AG10803 (cell line): ENCODE measurements at places on chromosomes 7 and 10.

- DNase-seq, result peak; percentile 22
Observed at GRCh38 chr10:29611781-29612381, 22.9 kb downstream of the SVIL start.

DNA sequence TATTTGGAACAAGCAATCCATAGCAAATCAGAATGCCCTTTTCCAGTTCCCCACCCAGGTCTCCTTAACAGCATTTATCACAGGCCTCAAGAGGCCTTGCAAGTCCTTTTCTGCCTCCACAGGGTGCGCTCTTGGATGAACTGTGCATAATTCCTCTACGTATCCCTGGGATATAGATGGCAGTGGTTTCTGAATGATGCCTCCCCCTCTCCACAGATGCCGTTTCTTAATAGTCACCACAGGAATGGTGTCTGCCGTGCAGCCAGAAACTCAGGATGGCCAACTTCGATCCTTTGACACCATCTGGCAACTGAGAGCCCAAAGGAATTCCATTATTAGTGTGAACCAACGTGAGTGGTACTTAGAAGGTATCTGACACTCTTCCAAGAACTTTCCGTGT, 43.1 kb downstream of the JAZF1 start:
- DNase-seq, result peak; percentile 40

DNA sequence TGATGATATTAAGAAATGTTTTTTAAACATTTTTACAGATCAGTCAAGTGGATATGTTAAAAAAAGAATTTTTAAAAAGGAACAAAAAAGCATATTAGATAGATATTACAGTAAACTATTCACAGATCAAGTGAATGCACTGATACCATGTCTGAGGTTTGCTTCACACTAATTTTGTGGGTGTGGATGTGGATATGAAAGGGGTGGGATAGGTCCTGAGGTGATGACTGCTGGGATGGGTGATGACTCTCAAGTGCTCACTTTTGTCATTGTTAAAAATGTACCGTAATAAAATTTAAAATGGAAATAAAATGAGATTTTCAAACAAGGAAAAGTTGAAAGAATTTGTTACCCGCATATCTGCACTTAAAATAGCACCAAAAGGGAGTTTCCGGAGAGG, 54.1 kb downstream of the AGMO start:
- no peak for DNase-seq

GRCh38 chr7:35781200-35781701, 19.6 kb upstream of the SEPTIN7 start:
- DNase-seq, result peak; percentile 37

DNA sequence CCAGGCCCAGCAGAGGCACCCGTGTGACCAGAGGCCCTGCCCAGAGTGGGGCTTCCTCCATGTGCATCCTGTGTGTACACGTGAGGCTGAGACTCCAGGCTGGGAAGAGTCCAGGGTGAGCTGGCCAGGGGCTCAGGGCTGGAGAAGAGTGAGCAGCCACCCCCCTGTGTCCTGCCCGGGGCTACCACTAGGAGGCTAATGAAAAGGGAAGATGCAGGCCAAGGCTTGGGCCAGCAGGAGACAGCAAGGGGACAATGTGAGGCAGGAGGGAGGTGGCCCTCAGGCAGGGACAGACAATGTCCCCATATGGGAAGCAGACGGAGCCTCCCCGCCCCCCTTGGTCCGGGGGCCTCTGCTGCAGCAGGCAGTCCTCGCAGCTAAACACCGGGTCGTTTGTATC, 102.0 kb downstream of the HIF1AN start:
- no peak for DNase-seq

DNA sequence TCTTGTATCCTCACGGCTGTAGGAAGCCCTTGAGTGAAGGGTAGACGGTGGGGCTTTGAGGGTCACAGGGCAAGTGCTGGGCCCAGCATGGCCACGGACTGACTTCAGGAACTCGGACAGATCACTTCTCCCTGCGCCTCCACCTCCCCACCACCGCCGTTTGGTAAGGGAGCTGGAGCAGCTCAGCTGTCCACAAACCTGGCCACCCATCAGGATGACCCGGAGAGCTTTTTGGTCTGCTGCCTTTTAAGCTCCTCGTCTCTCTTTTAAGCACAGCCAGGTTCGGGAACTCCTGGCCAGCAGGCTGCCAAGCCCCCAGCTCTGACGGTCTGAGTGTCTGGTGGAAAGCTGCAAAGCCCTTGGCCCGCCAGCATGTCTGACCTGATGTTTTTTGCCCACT, 64.1 kb downstream of the ABRAXAS2 start:
- DNase-seq, result no peak
